ENCODE measurements at places on chromosomes 6 and 20. TPM values are rescaled to one million over a fixed set of nuclear protein-coding genes. Genes with fewer than 3 reads are reported as not detected.

The NEURL2 gene
- total RNA-seq: 5.4 TPM

The IL17A gene
- not detected for total RNA-seq

DNA sequence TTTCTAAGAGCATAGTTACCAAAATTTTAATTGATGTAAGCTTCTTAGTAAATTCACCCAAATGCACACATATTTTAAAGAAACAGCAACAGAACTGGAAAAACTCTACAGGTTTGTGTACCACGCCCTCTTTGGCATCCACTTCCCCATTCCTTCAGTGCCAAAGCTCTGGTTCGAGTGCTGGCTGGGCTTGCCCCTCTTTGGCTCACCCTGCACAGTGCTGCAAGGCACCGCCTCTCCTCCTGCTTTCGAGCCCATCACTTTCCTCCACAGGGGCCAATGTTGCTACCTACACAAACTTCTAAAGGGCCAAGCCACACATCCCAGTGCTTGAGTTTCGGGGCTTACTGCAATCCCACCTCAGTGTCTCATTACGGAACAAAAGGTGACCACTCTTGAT is 9.6 kb downstream of the LRP11 start:
- no peak for DNase-seq

GRCh38 chr6:94683409-94683808 is 893.9 kb upstream of the MANEA start:
- no peak for DNase-seq

Measured in H9 (cell line).